ENCODE measurements at places on chromosomes 16 and 17.

- DNase-seq = no peak
Measured at GRCh38 chr16:11045846-11046245, 101.5 kb downstream of the CLEC16A start.

GRCh38 chr17:74304184-74304583, 21.8 kb upstream of the KIF19 start:
- DNase-seq = no peak

- DNase-seq = no peak
Measured at GRCh38 chr17:77884019-77884418, 74.5 kb upstream of the TNRC6C start.

DNA sequence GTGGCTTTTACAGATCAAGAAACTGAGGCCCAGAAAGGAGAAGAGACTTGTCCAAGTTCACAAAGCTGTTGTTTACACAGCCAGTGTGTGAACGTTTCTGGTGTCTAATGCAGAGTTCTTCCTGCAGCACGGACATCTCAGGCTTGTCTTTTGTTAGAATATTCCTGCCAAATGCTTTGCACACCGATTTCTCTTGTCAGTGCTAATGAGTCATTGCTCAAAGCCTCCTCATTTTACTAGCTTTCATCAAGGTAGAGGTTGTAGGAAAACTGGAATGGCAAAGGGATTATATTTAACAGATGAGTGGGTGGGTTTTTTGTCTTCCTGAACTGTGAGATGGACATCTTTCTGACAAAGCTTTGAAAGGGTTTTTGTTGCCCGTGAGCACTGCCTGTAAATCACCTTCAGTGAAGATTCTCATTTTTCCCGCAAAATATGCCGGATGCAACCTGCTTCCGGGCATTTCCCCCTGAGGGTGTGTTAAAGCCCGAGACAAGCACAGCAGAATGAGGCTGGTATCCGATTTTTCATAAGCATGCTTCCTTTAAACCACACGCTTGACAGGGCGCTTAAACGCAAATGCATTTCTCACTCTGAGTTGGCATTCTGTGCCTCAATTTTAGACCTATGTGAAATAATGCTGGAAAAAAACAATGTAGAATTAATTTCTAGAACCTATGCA, 14.7 kb downstream of the PMM2 start:
- no peak for DNase-seq

- no peak for DNase-seq
Measured at GRCh38 chr17:55769625-55770000, 18.8 kb downstream of the PCTP start.

GRCh38 chr16:58862334-58863021, 128.4 kb upstream of the GOT2 start:
- no peak for DNase-seq

- no peak for DNase-seq
Measured at GRCh38 chr17:2723505-2723996, 12.0 kb upstream of the CLUH start.

DNA sequence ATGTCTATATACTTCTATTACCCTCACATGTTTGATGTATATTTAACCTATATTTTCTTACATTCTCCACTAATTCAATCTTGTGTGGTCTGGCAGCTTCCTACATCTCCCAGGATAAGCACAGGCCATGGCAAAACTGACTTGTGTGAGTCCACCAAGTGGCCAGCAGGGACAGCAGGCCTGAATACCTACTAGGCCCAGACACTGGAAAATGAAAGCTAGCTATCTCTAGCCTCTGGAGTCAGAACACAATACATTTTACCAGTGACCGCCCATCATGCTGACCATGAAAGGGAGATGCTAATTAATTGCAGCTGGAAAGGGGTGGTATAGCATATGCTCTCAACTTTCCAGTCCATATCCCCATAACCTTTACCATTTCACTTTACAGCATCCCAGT, 132.3 kb downstream of the PCTP start:
- no peak for DNase-seq

DNA sequence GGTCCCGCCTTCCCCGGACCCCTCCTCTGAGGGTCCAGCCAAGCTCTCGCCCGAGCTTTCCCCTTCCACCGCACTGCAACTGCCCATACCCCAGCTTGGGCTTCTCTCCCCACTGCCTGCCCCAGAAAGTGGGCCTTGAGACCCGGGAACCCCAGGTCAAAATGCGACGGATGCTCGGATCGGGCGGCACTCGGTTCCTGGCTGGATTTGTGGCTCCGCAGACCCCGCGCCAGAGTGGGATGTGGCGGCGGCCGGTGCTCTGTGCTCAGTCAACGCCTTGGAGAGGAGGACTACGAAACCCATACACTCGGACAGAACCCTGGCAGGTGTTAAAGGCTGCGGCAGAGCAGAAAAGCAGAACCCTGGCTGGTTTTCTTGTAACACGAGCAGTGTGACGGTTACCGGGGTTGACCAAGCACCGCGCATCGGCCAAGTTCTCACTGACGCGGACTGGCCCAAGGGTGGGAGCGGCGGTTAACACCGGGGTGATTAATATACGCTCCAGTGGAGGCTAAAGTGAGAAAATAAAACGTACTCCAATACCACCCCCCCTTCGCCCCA, 885 bp upstream of the SLFN13 start:
- DNase-seq = no peak

DNA sequence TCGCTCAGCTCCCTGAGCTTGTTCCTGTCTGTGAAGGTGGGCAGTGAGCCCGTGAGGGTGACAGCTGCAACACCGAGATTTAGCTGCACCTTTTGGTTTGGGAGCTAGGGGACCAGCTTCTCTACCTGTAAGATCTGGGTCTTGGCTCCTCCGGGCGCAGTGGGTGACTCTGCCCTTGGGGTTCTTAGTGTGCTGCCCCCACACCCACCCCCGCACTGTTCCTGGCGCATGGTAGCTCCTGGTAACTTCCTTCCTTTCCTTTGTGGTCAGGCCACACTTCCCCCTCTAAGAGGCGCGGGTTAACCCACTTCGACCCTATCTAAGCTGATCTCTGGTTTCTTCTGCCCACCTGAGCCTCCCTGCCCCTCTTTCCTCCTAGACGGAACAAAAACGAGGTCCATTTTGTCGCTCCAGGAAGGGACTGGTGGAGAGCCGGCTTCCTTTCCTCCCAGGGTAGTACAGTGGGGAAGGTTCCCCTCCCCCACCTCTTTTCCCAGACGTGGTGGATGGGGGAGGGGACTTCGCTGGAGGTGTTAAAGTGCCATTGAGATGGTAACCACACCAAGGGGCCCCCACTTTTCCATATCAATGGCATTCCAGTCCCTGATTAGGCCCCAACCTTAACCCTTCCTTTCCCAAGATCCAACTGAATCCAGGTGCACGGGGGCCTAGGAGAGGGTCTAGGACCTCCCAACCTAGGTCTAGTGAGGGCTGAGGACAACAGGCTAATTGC, 4.6 kb upstream of the CLDN9 start:
- DNase-seq = peak; percentile 90

- DNase-seq = peak; percentile 18
Measured at GRCh38 chr17:22703786-22704441, 1011.6 kb downstream of the KCNJ18 start.

GRCh38 chr16:58267524-58268243, 27.1 kb downstream of the PRSS54 start:
- DNase-seq = no peak

DNA sequence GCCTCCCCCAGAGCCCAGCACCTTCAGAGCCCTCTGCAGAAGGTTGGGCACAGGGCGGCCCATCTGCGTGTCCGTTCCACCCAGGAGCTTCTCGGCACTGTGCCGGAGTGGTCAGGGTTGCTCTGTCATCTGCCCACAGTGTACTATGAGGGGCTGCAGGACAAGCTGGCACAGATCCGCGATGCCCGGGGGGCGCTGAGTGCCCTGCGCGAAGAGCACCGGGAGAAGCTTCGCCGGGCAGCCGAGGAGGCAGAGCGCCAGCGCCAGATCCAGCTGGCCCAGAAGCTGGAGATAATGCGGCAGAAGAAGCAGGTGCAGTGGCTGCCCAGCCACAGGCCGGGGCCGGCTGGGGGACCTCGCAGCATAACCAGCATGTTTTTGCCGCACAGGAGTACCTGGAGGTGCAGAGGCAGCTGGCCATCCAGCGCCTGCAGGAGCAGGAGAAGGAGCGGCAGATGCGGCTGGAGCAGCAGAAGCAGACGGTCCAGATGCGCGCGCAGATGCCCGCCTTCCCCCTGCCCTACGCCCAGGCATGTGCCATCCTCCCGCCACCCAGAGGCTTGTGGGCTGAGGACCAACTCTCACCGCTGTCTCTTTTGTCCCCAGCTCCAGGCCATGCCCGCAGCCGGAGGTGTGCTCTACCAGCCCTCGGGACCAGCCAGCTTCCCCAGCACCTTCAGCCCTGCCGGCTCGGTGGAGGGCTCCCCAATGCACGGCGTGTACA, 6.8 kb upstream of the MRPL12 start:
- no peak for DNase-seq

- no peak for DNase-seq
Measured at GRCh38 chr16:54586474-54587175, 300.0 kb upstream of the IRX3 start.

DNA sequence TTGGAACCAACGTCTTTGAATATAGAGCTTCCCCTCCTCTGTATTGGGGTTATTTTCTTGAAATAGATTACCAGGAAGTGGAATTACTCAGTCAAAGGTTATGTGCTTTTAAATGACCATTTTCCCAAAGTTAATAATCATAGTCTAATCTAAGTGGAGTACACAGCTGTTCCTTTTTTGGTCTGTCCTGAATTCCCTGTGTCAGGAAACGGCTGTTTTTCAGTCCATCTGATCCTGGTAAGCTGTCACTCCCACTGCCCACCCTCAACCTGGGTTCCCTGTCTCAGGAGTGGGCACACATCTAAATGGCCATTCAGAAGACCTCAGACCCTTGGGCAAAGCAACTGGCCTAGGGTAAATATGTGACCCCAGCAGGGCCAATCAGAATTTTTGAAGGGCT, 57.6 kb upstream of the KSR1 start:
- DNase-seq = no peak

- DNase-seq = no peak
Measured at GRCh38 chr17:81365148-81365600, 30.1 kb upstream of the BAHCC1 start.

- DNase-seq = no peak
Measured at GRCh38 chr17:35731917-35732805, 722 bp downstream of the RASL10B start.

- no peak for DNase-seq
Measured at GRCh38 chr16:58615280-58615679, 14.3 kb downstream of the CNOT1 start.
